ENCODE measurements at places on chromosomes 16 and 17.

- DNase-seq: no peak
These were observed 9.0 kb downstream of the SDK2 start for GRCh38 chr17:73635101-73635817.

GRCh38 chr16:12612598-12613101 is 191.0 kb downstream of the CPPED1 start:
- DNase-seq: no peak

DNA sequence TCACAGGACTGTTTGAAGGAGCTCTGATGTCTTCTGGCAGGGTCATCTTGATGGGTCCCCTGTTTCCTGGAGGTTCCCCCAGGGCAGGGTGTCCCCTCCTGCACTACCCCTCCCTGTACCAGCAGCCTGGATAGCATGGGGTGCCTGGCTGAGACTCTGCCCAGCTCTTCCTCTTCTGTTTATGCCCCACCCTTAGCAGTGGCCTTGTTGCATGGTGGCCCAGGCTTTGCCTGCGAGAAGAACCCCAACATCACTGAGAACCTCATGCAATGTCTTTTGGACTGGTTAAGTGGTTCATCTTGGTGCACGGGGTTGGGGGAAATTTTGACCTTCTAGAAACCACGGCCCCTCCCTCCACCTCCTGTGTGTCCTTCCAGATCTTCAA is 121.8 kb downstream of the IRX3 start:
- no peak for DNase-seq

- DNase-seq: no peak
These were observed 46.1 kb upstream of the RPL38 start for GRCh38 chr17:74157366-74157765.

DNA sequence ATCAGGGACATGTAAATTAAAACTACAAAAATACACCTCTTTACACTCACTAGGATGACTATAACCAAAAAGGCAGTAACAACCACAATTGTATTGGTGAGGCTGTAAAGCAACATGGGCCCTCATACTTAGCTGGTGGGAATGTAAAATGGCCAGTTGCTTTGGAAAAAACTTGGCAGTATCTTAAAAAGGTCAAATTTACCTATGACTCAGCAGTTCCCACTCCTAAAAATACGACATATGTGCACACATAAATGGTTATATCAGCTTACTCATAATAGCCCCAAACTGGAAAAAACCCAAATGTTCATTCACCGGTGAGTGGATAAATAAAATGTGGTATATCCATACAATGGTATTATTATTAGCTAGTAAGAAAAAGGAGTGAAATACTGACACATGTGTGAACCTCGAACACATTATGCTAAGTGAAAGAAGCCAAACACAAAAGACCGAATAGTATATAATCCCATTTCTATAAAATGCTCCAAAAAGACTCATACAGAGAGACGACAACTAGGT is 391.4 kb downstream of the NPIPA8 start:
- DNase-seq: no peak

- no peak for DNase-seq
These were observed 21.5 kb upstream of the DDX19A start for GRCh38 chr16:70324998-70325747.

DNA sequence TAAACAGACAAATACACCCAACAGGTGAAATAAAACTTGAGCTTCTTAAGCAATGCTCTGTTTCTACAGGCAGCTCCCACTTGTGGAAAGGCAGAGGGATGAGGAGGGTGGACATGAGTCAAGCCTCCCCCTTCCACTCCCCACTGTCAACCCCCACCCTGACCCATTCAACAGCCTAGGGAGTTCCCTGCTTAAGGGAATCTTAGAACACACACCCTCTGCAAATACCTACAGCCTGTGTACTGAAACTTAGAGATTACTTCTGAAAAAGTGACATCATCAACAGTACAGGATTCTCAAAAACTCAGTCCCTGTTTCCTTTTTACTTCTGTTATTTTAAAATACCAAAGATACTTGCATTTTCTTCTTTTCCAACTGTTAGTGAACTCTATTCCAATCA is 345.4 kb downstream of the SOX9 start:
- no peak for DNase-seq

GRCh38 chr16:49021136-49021535 is 260.5 kb downstream of the CBLN1 start:
- no peak for DNase-seq

GRCh38 chr17:10875430-10875851 is 37.6 kb upstream of the PIRT start:
- no peak for DNase-seq

- DNase-seq: no peak
These were observed 19.4 kb downstream of the UNC45B start for GRCh38 chr17:35167046-35167445.

DNA sequence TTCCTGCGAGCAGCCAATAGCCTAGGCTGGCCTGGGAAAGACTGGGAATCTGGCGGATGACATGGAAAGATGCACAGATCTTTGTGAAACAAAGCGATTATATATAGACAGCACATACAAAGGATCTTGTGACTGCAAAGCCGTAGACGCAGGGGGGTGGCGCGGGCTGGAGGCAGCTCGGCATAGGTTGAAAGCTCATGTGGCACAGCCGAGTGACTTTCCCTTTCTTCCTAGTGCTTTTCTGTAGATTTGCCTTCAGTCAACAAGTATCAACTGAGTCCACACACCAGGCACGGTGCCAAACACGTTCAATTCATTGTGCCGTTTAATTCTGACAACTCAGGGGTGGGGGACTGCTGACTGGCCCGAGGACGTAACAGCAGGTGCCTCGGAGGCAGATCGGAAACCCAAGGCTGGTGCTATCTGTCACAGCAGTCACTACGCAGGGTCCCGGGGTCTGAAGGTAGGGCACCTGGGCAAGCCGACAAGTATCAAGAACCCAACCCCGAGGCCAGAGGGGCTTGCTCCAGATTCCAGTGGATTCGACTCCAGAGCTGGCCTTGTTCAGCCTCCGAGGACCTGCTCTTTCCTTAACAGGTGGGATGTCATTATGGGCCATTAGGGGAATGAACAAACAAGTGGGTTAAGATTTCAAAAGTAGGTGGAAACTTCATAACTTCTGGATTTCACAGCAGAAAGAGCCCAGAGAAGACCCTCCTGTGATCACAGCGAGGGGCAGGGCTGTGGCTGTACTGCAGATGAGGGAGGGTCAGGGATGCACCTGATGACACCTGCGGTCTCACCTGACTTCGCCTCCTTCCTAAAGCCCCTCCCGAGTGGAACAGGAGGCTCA is 5.9 kb downstream of the PAM16 start:
- DNase-seq: no peak

DNA sequence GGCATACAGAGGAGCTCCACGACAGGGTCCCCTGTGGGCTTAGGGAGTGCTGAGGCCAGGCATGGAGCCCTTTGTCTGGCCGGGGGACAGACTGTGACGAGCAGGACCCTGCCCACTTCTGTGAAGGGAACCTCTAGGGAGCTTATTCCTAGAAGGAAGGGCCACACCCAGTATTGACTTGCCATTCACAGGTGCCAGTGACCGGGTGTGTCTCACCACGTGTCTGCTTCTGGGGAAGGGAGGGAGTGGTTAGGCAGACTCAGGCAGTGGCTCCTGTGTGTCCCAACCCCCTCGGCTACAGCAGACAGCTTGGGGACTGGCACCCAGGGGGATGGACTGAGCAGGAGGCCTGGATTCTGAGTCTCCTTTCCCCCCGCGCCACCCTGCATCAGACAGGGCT is 57.2 kb downstream of the SOCS1 start:
- no peak for DNase-seq

DNA sequence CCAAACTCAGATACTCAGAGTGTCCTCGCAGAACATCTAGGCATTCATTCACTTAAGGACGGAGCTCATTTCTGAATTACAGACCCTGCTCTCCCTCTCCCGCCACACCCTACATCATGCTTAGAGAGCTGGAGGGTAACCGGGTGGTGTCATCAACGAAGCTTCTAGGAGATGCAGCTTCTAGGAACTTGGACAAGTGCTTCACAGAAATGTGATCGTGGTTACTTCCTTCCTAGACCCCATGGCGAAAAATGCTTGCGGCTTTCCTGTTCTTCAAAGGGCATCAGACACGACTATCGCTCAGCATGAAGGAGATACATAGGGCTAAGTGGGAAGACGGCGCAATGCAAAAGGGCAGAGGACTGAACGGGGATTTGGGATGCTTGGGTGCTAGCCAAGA is 126.8 kb downstream of the ZFHX3 start:
- DNase-seq: no peak

DNA sequence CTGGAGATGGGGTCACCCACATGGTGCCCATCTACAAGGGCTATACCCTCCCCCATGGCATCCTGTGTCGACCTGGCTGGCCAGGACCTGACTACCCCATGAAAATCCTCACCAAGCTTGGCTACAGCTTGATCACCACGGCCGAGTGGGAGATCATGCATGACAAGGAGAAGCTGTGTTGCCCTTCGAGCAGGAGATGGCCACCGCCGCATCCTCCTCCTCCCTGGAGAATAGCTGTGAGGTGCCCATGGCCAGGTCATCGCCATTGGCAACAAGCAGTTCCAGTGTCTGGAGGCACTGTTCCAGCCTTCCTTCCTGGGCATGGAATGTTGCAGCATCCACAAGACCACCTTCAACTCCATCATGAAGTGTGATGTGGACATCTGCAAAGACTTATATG is 5.3 kb upstream of the FLCN start:
- DNase-seq: no peak

- DNase-seq: no peak
These were observed 47.3 kb downstream of the TTC19 start for GRCh38 chr17:16046966-16047365.

GRCh38 chr16:82681592-82681991 is 54.8 kb downstream of the CDH13 start:
- no peak for DNase-seq

DNA sequence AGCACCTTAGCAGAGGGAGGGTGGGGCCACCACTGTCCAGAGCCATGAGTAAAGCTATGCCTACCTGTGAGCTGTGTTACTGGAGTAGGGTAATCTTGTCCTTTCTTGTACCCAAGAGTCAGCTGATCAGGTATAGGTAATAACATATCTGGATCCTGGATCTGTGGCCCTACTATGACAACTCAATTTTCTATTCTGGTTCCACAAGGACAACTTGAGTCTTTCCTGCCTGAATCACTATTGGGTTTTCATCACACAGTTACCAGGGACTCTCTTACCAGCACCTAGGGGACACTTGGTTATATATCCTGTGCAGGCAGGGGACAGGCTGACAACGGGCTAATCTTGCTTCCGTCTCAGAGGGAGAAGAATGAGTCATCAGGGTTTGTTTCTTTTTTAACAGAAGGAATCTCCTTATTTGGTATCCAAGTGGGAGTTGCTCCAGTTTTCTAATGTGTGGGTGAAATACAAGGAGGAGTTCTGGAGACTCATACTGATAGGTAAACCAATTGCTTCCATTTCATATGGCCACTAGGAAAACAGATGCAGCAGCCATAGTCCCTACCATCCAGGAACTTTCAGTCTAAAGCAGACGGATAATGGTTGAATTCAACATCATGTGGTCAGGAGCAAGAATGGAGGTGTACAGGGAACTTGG is 6.8 kb downstream of the ZNF267 start:
- peak; percentile 39 for DNase-seq

- DNase-seq: no peak
These were observed 6.7 kb downstream of the MNT start for GRCh38 chr17:2393954-2394749.

DNA sequence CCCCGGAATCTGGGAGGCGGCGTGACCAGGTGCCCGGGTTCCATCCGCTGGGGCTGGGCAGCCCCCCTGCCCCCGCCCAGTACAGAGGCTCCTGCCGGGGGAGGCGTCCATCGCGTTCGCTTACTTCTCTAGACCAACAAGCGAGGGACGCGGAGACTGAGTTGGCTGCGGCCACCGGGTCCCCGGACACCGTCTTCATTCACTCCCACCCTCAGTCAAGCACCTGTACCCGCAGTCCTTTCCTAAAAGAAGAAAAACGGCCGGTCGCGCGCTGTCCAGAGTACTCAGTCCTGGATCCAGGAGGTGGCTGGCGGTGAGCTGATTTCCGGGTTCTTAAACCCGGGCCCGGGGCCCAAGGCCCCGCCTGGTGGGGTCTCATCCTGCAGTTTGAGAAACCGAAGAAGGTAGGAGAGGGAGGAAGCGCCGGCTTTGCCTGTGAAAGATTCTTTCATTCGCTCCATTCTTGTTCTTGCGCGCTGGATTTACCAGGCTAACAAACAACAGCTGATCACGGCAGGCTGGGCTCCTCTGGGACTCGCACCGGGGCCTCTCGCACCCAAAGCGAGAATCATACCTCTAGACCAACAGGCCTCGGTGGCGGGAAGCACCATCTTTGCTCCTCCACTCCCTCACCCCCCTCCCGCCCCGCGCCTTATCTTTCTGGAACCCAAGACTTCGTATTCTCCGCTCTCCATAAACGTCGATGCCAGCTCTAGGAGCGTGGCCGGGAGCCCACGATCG is 17.4 kb upstream of the OR1F1 start:
- no peak for DNase-seq

DNA sequence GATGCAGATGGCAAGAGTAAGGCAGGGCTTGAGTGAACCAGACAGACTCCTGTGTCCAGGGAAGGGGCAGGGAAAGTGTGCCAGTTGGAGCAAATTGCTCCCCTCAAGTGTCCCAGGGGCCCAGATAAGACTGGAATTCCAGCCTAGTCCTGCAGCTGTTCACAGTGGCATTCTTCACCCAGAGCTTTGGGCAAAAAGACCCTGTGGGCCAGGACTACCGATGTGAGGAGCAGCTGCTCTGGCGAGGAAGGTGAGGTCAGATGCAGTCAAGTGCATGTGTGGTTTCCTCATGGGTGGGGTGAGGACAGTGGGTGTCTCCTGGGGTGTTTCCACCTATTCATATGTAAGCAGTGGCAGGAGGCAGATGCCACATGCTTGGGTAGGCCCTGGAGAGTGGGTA is 14.3 kb downstream of the NEUROD2 start:
- no peak for DNase-seq

- no peak for DNase-seq
These were observed 13.1 kb downstream of the RAPGEFL1 start for GRCh38 chr17:40190197-40191021.

DNA sequence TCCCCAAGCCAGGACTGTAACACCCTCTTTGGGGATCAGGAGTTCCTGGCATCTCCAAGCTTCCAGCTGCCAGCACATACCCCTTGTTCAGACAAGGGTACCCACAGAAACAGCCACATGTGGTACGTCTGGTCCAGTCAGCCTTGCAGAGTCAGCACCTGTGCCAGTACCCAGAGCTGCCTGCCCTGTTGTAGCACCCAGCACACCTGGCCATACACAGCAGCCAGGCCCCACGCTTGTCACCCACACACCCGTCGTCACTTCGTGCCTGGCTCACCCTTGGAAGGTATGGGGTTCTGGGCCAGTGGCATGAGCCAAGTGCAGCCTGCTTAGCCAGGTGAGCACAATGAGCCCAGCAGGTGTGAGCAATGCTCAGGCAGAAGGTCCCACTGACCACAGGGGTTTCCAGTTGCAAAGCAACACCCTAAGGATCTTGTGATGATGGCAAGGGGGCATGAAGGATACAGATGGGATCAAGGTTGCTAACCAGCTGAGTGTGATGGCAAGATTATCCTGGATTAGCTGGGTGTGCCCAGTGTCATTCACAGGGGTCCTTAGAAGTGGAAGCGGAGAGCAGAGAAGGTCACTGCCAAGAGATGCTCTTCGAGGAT is 202.3 kb downstream of the CPPED1 start:
- no peak for DNase-seq

Data from fibroblast of the conjunctiva (primary cell).